Stimulated activated CD8-positive, alpha-beta memory T cell treated with anti-CD3 and anti-CD28 coated beads, Interleukin-7, amount 100 ng/mL, for 48 hours (primary cell): ENCODE measurements at places on chromosomes 1 and 21.
A peak's percentile ranks its signal among the peaks of the same experiment; 100 is the strongest.

DNA sequence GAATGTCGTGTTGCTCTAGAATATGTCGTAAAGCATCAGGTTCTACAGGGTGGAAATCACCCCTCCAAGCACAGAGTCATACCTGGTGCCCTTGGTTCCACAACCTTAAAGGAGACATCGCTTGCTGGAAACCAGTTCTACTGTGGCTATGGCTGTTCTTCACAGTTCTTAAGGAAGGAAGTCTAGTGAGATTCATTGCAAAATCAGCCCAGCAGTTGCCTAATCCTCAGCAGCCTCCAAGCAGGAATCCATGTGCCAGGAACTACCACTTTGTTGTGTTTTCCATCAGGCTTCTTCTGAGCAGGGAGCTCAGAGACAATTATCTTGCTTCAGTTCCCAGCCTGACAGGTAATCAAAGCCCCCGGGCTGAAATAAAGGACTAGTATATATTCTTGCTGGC, 45.0 kb upstream of the SLC35F3 start:
- no peak for DNase-seq

DNA sequence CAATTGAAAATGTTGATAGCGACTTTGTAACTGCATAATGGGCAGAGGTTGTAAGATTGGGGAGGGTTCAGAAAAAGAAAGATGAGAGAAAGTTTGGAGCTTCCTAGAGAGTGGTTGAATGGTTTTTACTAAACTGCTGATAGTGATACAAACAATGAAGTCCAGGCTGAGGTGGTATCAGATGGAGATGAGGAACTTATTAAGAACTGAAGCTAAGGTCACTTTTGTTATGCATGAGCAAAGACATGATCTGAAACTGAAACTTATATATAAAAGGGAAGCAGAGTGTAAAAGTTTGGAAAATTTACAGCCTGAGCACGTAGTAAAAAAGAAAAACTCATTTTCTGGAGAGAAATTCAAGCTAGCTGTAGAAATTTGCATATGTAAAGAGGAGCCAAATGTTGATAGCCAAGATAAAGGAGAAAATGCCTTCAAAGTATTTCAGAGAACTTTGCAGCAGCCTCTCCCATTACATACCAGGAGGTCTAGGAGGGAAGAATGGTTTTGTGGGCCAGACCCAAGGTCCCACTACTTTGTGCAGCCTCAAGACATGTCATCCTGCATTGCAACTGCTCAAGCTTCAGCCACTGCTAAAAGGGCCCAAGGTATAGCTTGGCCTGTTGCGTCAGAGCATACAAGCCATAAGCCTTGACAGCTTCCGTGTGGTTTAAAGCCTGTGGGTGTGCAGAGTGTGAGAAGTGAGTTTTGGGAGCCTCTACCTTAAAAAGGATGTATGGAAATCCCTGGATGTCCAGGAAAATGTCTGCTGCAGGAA, 843.9 kb downstream of the AMY1C start:
- DNase-seq = no peak

- DNase-seq = peak; percentile 86
Measured at GRCh38 chr1:110209715-110210603, at the start of gene KCNC4. Gene KCNC4, plus strand, starts transcription at chr1:110210314. Its CDS starts 1,186 bp downstream, at chr1:110211500.

DNA sequence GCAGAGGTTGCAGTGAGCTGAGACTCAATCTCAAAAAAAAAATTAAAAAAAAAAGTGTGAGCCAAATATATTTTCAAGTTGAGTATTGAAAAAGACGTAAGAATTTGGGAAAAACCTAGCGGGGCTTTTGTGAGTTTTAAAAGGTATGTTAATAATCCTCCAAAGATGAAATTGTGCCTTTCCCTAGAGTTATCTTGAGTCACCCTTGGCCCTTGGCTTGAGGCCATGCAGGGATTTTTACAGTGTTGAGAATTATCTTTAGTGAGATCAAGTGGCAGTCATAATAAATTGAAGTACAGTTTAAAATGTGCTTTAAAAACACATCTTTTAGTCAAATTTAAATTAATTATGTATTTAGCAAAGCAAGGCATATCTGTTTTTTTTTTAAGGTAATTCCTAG, 32.7 kb downstream of the PPP2R5A start:
- DNase-seq = no peak

DNA sequence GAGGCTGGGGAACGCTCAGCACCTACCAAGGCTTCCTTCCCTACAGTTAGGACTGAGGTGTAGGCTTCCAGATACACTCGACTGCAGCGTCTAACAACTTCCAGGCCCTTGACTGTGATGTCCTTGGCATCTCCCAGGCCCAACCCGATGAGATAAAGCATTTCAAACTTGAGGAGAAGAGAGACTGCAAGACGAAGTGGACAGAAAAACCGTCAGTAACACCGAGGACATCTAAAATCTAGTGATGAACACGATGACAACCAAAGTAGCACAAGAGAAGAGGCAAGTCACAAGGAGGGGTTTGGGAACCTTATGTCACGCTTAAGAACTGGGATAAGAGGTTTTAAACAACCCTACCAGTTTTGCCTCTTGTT, 314 bp downstream of the DPH5 start:
- no peak for DNase-seq

DNA sequence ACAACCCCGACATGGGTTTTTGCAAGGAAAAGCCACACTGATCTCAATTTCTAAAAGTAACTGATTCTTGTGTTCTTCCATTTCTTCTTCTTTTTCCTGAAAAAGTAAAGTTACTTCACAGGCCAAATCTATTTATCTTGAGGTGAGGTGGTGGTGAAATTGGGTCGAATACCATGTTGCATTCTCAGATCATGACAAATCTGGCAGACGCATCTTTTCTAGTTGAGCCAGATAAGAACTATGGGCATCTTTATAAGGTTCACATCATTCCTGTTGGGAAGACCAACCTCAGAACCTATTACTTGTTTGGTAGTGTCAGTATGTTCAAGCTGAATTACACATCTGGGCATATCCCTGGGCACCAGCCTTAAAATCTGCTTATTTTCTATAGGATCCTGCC, 78.6 kb upstream of the USP25 start:
- no peak for DNase-seq

DNA sequence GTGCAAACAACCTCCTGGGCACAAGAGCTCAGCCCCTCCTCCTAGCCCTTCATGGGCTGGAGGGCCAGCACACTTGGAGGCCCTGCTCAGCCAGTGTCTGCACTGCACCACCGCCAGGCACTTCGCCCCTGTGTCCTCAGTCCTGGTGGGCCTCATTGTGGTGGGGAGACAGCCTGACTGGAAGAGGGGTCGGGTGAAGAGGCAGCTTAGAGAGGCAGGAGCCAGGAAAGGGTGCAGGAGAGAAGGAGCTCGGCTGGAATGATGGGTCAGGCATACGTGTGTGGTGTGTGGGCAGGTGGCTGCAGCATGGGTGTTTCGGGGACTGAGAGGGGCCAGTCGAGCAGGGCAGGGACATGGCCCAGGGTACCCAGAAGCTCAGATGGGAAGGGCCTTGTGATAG, 4.1 kb downstream of the WNT3A start:
- no peak for DNase-seq

DNA sequence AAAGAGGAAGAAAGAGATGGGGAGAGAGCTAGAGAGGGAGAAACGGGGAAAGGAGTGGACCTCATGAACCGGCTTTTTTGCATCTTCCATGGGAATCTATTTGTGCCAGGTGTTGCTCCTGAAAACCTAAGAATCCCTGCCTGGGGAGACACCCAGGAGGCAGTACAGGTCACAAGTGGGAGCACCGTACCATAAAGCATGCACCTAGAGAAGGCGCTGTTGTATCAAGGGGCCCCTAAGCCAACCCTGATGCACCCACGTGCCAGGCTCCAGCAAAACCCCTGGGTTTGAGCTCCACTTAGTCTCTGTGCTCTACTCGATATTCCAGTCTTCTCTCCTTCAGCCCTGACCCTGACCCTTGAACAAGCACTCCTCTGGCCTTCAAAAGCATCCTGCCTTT, 233.6 kb downstream of the RRAGC start:
- DNase-seq = no peak

DNA sequence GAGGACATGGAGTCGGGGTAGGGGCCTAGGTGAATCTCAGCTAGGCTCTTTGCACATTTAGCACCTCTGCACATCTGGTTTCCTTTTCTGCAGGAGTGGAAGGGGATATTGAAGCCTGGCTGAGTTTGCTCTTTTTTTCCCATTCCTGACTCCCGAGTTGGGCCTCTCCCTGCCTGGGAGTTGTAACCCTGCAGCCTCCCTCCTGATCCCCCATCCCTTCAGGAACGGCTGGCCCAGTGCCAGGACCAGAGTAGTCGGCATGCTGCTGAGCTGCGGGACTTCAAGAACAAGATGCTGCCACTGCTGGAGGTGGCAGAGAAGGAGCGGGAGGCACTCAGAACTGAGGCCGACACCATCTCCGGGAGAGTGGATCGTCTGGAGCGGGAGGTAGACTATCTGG, 836 bp downstream of the OLFML3 start:
- DNase-seq = no peak

DNA sequence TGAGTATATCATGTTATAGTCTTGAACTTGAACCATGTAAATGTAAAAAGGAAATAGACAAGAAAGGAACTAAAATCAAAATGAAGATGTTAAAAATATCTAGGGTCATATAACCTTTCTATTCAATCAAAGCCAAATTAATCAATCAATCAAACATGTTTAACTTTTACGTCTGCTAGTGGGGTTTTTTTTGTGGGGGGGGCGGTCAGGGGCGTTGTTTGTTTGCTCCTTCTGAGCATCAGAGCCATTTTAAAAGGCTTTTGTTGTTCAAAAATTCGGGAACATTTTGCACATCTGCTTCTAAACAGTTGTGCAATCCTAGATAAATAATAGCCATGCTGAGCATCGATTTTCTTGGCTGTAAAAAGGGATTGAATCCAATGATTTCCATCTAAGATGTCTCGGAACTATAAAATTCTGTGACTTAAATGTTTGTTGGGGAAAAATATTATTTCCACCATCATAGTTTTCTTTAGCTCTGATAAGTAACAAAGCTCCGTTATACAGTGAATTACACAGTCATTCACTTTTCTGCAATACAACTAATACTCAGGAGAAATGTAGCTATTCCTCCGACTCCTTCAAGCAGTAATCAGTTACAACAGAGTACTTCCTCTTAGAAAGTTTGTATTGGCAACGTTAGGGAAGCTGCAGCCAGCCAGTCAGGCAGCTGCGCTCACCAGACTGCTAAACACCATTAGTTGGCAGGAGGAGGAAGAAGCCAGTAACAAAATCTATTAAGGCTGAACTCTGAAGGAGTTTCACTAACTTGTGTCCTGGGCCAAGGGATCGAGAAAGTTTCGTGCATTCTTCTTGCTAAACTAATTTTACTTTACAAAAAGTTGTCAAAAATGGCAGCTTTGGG, 2.2 kb downstream of the SPATA6 start:
- DNase-seq = no peak

- DNase-seq = no peak
Measured at GRCh38 chr1:73593804-73594203, 604.2 kb downstream of the LRRIQ3 start.

DNA sequence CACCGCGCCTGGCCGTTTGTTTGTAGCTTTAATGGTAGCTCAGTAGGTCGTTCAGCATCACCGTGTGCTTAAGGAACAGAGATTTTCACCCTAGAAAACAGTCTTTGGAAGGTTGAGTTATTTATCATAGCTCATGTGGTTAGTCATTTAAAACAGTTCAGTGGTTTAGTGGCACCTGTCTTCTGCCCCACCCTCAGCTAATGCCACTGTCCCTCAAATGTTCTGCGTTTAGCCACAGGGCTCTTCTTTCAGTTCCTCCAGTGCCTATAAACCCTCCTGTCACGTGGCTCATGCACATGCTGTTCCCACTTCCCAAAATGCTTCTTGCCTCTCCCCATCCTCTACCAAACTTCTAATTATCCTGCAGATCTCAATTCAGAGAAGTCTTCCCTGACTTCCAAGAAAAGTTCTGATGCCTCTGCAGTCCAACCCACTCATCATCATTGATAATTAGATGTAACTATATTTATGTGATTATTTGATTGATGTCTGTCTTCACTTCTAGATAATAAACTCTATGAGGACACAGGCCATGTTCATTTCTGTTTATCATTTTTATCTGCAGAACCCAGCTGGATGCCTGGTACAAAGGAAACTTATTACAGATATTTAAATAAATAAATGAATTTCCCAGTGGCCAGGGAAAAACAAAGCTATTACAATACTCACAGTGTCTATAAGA, 14.4 kb upstream of the DIPK1A start:
- DNase-seq = no peak

- no peak for DNase-seq
Measured at GRCh38 chr1:212825798-212826452, 21.5 kb downstream of the SPATA45 start.

DNA sequence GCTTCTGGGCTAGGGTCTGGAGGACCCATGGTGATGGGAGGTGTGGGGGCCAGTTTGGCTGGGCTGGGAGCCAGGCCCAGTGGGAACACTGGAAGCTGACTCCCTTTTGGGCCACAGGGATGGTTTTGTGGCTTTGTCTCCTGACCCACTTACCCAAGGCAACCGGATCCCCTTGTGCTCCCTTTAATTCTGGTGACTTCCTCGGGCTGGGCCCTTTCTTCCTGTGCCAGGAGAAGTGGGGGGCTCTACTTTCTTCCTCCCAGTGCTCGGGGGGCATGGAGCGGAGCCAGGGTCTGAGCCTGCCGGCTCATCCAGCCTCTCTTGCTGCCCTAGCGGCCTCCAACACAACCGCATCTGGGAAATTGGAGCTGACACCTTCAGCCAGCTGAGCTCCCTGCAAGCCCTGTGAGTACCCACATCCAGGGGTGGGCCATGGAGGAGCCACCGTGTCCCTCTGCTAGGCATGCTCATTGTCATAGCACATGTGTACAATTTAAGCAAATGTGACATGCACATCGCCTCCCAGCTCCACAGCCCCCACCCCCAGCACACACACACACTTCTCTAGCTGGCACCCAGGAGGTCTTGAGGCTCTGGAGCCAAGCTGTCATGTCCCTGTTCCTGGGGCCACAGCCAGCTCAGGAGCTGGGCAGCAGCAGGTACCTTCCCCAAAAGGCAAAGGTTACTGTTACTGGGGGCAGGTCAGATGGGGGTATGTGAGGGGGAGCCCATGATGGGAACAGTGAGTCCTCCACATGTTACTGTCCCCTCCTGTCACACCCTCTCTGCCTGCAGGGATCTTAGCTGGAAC, 35.0 kb downstream of the UBE2T start:
- DNase-seq = no peak

- DNase-seq = no peak
Measured at GRCh38 chr1:119974013-119974412, 77.7 kb upstream of the ADAM30 start.

GRCh38 chr21:34836103-34836932, 167.5 kb downstream of the CLIC6 start:
- DNase-seq = no peak

GRCh38 chr1:217418269-217419193, 212.4 kb downstream of the GPATCH2 start:
- DNase-seq = no peak

- no peak for DNase-seq
Measured at GRCh38 chr1:233664804-233665574, 51.1 kb downstream of the KCNK1 start.

GRCh38 chr1:40844079-40844478, 18.1 kb downstream of the CITED4 start:
- no peak for DNase-seq
